CD4-positive, alpha-beta T cell treated with Interleukin-17A for 4 hours (primary cell): ENCODE measurements at places on chromosomes 2 and 18.

DNA sequence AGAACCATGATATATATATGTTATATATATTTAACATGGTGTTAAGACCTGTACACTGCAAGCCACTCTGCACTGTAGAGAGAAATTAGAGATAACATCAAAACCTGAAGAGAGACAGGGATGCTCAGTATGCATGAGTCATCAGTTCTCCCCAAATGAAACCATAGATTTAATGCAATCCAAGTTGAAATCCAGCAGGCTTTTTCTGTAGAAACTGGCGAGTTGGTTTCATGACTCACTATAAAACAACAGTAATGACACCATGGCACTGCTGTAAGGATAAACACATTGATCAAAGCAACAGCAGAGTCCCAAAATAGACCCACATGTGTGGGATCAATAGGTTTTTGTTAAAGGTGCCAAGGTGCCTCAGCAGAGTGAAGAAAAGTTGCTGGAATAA, 65.8 kb downstream of the RTP5 start:
- DNase-seq, result no peak

GRCh38 chr18:5420906-5421305, 122.9 kb downstream of the EPB41L3 start:
- DNase-seq, result no peak

DNA sequence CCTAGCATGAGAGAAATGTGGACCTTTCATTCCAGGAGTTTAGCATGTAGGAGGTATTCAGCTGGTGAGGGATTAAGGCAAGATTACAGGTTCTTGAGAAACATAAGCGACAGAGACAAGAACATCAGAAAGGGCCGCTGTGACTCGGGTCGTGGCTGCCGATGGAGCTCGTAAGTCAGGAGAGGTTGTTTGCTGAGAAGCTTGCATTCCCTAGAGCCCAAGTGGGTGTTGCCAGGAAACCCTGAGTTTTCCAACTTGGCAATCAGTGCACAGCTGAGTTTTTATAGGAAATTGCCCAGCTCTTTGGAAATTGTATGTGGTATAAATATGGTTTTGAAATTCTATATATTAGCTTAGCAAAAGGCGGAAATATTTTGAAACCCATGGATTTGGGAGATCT, 46.4 kb upstream of the CYP1B1 start:
- DNase-seq, result no peak

- no peak for DNase-seq
These were observed 11.1 kb downstream of the RTTN start for GRCh38 chr18:70194227-70194890.

GRCh38 chr2:31413862-31414550, 536 bp downstream of the XDH start:
- DNase-seq, result no peak

GRCh38 chr2:135585586-135585985, 54.3 kb downstream of the R3HDM1 start:
- DNase-seq, result no peak

GRCh38 chr2:109331081-109331480, 202.1 kb downstream of the SH3RF3 start:
- no peak for DNase-seq

GRCh38 chr2:127404466-127405254, 13.6 kb upstream of the PROC start:
- no peak for DNase-seq

DNA sequence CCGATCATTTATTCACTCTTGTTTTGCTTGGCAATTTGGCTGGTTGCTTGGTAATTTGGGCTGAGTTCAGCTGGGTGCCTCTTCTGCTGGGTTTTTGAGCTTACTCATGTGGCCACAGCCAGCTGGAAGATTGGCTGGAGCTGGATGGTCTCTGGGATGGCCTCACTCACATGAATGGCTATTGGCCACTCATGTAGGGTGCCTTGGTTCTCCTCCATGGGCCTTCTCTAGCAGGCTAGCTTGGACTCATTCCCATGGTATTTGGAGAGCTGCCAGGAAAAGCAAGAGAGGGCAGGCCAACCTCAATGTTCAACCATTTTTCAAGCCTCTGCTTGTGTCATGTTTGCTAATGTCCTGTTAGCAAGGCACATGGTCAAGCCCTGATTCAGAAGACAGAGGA, 16.9 kb downstream of the ZAP70 start:
- DNase-seq, result no peak

- no peak for DNase-seq
These were observed at the start of gene DTNA for GRCh38 chr18:34709750-34710441. Gene DTNA, plus strand, starts transcription at chr18:34710298. Its CDS starts 45,679 bp downstream, at chr18:34755977.

- DNase-seq, result no peak
These were observed 35.0 kb downstream of the EPB41L3 start for GRCh38 chr18:5508821-5509220.

DNA sequence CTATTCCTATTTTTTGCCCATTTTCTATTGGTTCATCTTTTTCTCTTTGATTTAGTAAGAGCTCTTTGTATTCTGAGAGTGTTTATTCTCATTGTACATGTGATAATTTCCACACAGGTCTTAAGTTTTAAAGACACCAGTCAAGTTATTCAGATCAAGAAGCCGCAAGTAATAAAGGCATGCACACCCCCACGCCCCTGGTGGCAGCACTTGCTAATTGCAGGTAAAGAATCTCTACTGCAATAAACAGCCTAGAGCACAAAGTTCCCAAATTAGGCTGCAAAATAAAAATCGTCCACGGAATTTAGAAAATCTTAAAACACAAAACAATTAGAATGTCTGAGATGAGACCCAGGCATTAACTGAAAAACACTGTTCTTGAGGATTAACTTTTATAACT, 45.2 kb downstream of the ST3GAL5 start:
- peak; percentile 44 for DNase-seq

- no peak for DNase-seq
These were observed 25.0 kb downstream of the SFT2D3 start for GRCh38 chr2:127726158-127726880.

GRCh38 chr2:152236191-152236925, 60.8 kb upstream of the STAM2 start:
- no peak for DNase-seq

DNA sequence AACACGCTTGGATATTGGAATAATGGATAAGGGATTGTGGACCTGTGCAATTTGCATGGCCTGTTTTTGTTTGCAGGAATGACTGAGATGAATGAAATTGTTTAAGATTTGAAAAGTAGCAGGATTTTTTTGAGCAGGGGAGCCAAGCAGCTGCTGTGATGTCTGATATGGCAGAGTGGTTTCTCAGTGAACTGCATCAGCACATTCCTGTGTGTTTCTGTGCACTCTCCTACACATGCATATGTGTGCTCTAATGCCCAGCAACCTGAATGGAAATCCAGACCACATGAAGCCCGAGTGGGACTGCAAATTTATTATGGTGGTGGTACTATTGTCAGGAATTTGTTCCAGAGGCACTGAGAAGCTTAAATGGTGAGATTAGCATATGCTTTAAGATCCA, 161.7 kb downstream of the PARD3B start:
- no peak for DNase-seq

- no peak for DNase-seq
These were observed 40.4 kb upstream of the SELENOI start for GRCh38 chr2:26305540-26305939.

DNA sequence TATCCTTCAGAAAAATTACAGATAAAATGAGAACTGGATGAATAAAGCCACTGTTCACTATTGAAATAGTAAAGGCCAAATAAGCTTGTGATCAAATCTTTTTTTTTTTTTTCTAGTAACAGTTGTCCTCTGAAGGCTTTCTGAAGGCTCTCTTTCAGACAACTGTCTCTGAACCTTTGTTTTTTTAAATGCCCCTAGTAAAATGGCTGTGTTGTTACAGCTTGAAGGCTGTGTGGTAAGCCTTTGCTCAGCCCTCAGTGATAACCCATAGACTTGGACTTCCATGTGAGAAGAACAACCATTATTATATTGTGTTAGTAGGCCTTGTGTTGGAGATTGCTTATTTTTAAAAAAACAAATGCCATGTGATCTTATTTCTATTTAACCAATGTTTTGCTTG, 17.6 kb downstream of the FMNL2 start:
- DNase-seq, result no peak

DNA sequence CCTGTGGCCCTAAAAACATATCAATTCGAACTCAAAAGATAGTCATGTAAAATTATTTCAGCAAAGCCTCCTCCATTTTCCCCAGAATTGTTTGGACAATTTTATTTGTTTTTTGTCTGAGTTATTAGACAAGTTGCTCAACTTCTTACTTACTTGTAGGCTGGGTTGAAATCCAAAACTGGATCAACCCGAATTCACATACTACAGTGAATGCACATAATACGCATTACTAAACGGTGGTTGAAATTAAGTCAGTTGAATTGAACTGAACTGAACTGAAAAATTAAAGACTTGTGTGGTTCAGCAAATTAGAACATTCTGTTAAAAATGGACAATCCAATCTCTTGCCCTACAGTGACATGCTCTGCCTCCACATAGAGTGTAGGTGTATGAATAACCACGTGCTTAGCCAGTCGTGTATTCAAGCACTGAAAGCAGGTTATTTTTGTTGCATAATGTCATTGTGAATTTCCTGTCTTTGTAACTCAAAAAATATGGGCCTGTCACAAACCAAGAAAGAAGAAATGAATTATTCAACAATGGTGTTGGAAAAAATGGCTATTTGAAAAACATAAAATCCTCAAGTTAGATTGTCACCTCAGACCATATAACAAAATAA, 441.0 kb downstream of the TXNL1 start:
- DNase-seq, result no peak

DNA sequence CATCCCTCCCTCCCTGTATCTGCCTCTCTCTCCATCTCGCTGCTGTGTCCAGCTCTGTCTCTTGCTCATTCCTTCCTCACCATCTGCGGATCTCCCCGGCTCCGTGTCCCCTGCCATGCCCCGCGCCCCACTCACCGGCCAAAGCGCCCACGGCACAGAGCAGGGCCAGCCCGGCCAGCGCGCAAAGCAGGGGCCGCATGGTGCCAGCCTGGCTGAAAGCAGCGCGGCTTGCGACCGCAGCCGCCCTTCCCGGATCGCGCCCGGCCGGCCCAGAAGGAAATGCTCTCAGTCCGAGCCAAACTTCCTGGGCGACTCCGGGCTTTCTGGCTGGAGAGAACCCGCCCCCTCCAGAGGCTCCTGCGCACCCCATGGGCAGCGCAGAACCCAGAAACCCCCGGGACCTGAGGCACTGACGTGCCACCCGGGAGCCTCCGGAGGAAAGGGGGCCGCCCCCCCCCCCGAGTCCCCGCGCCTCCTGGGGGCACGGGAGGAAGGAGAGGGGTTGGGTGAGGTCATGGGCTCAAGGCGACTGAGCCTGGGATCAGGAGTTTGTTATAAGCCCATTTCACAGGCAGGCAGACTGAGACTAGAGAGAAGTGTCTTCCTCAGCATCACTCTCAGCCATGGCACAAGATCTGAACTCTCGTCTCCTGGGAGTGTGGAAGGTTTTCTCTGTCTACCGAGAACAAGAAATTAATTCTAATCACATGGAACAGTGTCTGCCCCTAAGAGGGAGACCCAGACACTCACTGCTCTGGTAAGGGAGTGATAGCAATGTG, 45.2 kb upstream of the RAB6C start:
- DNase-seq, result no peak

DNA sequence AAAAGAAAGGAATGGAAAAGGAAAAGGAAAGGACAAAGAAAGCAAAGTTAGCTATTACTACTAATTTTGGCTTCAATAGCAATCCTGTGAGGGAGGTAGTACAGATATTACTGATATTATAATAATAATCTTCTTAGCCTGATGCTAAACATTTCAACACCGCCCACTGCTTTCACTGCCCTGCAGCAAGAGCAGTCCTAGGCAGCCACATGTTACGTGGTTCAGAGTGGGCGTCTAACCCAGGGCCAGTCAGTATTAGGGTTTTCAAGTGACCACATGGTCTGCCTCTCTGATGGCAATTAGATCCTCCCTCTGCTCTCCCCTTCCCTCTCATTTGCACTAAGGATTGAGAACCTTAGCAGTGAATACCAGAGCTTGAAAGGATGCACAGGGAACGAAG, 83.7 kb upstream of the ZNF397 start:
- no peak for DNase-seq

- DNase-seq, result no peak
These were observed 649.5 kb upstream of the ZNF804A start for GRCh38 chr2:183948861-183949260.

- no peak for DNase-seq
These were observed 44.0 kb downstream of the E2F6 start for GRCh38 chr2:11421863-11422490.
